Left lung (tissue), 14 donors: ENCODE measurements at places on chromosomes 3 and 15.
A peak's percentile ranks its signal among the peaks of the same experiment; 100 is the strongest.

DNA sequence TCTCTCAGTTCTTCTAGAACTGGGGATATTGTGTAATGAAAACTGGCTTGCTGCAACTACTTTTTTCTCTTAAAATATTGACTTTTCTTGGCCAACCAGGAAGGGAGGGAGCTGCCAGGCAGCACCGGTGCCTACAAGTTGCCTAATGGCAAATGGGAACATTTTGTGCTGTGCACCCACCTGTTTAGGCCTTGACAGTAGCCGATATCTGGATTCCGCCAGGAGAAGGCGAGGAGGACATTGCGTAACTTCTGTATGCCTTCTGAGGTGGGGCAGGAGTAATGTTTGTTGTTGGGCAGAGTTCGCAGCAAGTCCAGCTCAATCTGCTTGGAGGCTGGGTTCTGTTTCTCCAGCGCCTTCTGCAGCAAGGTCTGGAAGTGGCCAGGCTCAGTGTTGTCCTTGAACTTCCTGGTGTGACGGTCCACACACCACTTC, 64.9 kb downstream of the TBC1D2B start:
- DNase-seq: peak; percentile 74

DNA sequence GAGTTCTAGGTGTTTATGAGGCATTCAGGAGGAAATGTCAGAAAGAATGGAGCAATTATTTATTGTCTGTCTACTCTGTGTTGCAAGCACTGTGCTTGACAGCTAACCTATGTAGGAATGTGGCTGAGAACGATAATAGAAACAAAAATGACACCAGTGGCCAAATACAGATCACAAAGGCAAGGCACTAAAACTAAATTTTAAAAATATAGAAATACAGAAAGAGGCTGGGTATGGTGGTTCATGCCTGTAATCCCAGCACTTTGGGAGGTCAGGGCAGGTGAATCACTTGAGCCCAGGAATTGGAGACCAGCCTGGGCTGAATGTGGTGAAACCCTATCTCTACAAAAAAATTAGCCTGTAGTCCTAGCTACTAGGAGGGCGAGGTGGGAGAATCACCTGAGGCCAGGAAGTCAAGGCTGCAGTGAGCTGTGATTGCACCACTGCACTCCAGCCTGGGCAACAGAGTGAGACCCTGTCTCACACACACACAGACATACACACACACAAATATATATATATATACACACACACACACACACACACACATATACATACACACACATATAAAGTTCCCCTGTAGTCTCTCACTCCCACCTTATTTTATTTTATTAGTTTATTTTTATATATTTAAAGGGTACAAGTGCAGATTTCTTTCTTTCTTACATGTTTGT, 6.0 kb downstream of the PRKCI start:
- no peak for DNase-seq

- no peak for DNase-seq
Measured at GRCh38 chr15:90028376-90028944, 27.3 kb downstream of the ZNF710 start.

DNA sequence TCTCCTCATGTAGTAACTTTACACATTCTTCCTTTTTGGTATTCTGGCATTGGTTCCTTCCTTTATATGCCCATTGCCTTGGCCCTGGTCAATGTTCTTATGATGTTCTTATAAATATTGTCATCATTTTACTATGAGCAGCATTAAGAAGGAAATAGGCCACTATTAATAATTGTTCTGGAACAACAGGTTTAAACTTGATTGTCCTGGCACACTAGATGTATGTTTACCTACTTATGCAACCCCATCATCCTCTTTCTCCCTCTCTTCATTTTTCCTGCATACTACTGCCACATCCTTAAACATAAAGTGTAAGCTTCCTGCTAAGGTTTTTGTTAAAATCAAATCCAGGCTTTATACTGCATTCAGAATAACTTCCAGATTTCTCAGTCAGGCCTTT, 114.7 kb downstream of the THRB start:
- DNase-seq: no peak

DNA sequence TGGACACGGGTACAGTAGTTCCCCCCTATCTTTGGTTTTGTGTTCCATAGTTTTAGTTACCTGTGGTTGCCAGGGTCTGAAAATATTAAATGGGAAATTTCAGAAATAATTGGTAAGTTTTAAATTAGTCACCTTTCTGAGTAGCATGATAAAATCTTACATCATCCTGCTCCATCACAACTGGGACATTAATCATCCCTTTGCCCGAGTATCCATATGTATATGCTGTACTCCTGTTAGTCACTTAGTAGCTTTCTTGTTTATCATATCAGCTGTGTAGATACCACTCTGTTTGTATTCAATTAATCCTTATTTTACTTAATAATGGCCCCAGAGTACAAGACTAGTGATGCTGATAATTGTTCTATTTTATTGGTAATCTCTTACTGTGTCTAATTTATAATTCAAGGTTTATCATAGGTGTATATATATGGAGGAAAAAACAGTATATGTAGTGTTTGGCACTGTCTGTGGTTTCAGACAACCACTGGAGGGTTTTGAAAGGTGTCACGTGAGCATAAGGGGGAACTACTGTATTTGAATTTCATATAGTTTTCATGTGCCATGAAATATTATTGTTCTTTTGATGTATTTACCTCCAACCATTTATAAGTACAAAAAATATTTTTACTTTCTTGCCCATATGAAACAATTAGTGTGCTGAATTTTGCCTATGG, 41.4 kb downstream of the CTDSPL2 start:
- no peak for DNase-seq

- DNase-seq: no peak
Measured at GRCh38 chr3:30435861-30436331, 170.5 kb upstream of the TGFBR2 start.
